NCI-H1105 treated with DMSO at 0.1 percent for 48 hours (cell line): ENCODE measurements at places on chromosomes 1 and 21.
A peak's percentile ranks its signal among the peaks of the same experiment; 100 is the strongest.

DNA sequence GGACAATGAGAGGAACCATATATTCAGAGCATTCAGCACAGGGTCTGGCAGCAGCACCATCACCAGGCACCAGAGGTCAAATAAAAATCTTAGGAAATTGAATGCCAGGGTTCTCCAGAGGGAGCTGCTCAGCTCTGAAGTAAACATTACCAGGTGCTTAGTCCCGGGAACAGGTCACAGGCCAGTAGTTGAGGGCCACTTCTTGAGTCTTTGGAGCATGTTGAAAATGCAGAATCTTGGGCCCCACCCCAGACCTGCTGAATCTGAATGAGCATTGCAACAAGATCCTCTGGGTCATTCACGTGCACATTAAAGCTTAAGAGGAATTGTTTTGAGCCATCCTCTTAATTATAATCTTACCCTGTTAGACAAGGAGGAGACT is 33.8 kb downstream of the PHC2 start:
- no peak for DNase-seq

DNA sequence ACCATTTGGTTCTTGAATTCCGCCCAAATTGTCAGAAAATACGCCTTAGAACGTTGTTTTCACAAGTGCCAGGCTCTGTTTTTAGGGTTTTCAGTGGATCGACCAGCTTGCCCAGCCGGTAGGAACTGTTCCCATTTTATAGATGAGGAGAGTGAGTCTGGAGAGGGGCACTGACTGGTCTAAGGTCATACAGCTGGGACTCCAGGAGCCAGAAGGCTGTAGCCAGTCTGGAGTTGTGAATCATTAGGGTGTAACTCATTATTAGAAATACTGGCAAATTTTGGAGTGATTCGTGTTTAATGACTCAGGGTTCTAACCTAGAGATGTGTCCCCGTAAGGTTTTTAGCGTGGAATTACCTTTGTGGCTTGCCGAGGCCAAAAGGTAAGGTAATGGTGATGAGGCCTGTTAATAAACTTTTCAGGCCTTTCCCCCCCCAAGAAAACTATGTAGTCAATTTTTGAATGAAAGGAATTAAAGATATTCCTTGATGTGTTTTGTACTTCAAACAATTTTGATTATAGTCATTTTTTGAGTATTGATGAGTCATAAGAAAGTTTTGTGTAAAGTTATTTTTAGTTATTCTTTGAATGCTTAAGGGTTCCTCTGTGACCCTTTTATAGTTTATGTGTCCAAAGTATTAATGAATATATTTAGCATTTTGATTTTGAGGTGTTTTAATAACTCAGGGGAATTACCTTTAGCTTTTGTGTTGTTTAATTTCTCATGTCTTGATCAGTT is 2.1 kb downstream of the DYRK1A start:
- no peak for DNase-seq

GRCh38 chr1:24708938-24709337 is 36.3 kb upstream of the CLIC4 start:
- no peak for DNase-seq

GRCh38 chr1:3087049-3087448 is 18.0 kb downstream of the PRDM16 start:
- no peak for DNase-seq

DNA sequence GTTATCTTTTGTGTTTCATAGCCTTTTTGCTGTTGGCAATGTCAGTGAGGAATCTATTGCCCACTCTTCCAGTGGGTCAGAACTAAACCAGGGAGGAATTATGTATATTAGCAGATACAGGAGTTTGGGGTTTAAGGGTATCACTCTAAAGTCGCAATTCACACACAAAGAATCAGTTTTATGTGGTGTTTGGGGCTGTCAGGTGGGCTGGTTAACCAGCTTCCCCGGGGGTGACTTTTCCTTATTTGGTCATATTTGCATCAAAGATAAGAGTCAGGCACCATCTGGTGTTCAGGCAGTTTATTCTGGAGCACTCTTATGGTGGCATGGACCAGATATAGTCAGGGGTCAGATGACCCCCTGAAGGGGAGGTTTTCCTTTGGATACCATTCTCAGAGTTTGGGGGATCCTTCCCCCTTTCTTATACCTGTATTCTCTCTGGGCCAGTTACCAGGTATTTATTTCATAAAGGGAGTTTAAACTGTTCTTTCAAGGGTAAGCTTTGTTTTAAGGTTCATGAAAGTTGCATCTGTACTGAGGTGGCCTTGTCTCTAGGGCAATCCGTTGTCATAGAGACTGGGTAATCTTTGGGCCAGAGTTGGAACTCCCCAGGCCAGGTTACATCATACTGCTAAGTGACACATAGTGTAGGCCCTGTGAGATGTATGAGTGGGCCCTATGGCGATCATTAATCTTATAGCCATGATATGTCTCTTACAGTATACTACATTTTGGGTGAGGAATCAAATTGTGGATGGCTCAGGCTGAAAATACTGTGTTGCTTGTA is 148.2 kb downstream of the RWDD3 start:
- no peak for DNase-seq

DNA sequence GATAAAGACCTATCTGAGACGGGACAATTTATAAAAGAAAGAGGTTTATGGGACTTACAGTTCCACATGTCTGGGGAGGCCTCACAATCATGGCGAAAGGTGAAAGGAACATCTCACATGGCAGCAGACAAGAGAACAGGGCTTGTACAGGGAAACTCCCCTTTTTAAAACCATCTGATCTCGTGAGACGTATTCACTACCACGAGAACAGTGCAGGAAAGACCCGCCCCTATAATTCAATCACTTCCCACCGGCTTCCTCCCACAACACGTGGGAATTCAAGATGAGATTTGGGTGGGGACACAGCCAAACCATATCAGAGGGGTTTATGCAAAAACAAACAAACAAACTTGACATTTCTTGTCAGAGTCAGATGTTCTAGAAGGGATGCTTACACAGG is 89.7 kb downstream of the PLPP3 start:
- no peak for DNase-seq

DNA sequence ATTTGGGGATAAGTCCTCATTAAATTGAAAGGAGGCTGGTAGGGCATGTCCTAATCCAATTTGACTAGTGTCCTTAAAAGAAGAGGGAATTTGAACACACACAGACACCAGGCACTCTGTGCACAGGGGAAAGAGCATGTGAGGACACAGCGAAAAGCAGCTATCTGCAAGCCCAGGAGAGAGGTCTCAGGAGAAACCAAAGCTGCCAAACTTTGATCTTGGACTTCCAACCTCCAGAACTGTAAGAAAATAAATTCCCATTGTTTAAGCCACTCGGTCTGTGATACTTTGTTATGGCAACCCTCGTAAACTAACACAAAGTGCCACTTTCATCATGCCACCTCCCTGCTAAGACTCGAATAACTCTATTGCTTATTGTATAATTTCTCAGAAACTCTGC is 13.8 kb downstream of the PLA2G4A start:
- DNase-seq: no peak

DNA sequence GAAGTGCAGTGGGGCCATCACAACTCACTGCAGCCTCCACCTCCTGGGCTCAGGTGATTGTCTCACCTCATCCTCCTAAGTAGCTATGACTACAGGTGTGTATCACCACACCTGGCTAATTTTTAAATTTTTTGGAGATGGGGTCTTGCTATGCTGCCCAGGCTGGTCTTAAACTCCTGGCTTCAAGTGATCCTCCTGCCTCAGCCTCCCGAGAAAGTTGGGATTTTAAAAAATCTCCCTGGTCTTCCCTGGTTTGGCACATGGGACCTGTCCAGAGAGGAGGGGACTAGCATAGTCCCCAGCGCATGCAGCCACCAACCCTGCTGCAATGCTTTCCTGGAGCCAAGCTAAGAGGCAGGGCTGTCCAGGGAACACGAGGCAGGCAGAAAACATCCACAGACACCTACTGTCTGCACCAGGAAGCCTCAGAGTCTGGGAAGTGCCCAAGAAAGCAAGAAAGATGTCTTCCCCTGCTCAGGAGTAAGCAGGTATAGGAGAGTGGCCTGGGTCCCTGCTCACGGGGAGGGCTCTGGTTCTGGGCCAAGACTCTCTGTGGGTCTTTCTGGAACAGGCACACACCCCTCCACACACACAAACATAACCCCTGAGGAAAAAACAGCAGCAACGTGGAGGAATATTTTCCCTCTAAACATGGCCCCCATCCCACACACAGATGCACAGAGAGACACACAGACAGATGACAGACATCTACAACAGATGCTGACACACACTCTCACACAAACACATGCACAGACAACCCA is 30.8 kb downstream of the ECE1 start:
- no peak for DNase-seq

GRCh38 chr1:154536570-154536969 is 21.9 kb downstream of the UBE2Q1 start:
- DNase-seq: no peak

GRCh38 chr1:85421179-85421578 is 43.8 kb downstream of the DDAH1 start:
- DNase-seq: no peak

GRCh38 chr1:233868461-233868860 is 36.0 kb upstream of the SLC35F3 start:
- no peak for DNase-seq

DNA sequence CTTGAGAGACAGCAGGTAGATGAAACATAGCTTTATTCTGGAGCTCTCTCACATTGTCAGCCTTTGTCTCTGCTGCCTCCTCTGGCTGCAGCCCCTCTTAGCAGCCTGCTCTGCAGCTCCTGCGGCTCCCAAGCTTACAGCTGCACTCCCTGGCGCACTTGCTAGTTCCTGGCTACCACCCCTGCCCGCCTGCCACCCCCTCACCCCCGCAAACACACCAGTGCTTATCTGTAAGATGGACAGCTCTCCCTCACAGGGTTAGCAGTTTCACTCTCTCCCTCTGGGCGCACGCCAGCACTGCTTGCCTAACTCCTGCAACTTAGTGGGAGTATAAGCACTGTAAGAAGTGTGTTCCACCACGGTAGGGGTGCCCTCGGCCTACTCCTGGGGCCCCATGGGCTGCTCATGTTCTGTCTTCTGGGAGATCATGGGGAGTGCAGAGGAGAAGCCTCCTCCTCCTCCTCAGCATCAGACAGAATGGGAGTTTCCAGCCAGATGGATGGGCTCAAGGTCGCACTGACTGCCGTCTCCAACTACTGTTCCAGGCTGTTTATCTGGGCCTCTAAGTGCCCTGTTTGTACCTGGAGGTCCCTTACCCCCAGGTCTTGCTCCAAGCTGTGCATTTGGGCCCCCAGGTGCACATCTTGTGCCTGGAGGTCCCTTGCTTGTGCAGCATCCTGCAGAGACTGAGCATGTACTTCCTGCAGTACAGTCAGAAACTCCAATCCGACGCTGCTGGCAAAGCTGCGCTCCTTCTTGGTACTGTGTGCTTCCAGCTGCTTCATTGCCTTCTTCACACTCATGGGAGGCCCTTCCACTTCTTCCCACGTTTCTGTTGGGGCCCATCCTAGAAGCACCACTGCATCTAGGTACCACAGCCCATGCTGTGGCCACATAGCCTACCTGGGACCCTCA is 1388.1 kb downstream of the AMY1C start:
- no peak for DNase-seq

- DNase-seq: no peak
Observed at GRCh38 chr1:21184276-21184675, 7.6 kb upstream of the EIF4G3 start.

DNA sequence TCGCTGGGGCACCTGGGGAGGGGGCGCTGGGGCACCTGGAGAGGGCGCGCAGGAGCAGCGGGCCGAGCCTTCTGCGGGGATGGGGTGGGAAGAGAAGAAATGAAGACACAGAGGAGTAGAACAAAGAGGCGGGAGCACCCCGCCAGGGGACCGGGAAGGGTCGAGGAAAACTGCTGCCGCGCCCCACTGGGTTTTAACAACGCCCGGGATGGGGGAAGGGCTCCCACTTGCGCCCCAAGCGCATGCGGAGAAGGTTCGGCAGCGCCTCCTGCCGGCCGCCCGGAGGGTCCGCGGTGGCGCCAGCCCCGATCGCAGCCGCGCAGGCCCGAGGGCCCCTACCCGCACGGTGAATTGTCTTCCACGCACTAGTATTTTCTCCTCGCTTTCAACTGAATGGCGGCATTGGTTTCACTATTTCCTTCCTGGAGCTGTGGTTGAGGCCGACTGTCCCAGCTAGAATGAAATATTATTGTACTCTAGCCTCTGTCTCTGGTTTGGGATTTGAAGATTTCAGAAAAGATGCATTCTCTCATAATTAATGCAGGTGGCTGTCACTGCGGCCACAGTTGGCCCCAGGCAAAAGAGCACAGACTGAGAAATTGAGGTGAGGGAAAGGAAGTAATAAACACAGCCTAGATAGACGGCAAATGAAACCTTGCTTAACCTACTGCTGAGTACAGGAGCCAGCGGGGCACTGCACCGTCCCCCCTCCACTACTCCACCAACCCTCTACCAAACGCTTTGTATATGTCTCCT is 57.3 kb downstream of the MAB21L3 start:
- DNase-seq: no peak

GRCh38 chr1:212219679-212220463 is 65.3 kb upstream of the PPP2R5A start:
- DNase-seq: no peak

DNA sequence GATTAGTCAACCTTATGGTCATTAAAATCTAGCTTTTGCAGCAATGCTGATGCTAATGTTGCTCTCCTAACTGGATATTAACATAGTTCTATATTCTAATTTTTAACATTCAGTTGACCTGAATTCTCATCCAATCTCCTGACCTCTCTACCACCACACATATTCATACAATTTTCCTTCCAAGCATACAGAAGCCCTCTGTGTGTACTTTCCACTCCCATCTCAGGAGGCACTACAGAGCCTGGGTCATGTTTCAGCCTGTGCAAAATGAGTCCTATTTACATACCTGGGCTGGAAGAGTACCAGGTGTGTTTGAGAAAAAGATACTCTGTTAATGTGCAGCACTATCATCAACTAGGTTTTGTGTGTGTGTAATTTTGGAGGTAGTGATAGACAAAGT is 486.3 kb downstream of the NEGR1 start:
- peak; percentile 41 for DNase-seq

- peak; percentile 96 for DNase-seq
Observed at GRCh38 chr1:50603274-50604271, 180.3 kb upstream of the DMRTA2 start.

DNA sequence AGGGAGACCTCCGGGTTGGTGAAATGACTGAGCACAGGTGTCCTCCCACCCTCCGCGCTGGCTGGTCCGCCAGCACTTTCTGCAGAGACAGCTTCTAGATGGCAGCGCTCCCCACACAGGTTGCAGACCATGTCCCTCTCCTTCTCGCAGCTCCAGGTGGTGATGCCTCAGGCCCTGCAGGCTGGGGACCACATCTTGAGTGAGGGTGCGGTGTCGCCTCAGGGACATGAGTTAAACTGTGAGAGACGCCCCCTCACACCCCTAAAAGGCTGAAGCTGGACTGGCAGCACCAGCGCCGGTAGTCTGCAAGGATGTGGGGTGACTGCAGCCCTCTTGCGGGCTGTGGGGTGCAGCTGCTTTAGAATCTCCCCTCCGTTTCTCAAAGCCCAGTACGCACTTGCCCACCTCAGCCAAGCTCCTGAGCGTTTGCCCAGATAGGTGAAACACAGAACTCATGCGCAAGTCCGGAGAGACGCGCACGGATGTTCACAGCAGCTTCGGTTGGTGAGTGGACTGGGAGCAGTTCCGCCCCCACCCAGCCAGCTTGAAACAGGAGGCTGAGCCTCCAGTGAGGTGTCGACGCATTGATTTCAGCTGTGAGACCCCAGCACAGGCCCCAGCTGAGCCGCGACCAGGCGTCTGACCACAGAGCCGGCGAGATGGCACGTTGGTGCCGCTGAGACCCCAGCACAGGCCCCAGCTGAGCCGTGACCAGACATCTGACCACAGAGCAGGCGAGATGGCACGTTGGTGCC is 28.6 kb downstream of the COL6A1 start:
- DNase-seq: no peak

- no peak for DNase-seq
Observed at GRCh38 chr1:204530932-204531331, 14.7 kb downstream of the MDM4 start.

GRCh38 chr1:159066108-159066507 is 10.5 kb downstream of the AIM2 start:
- no peak for DNase-seq
